ENCODE measurements at places on chromosomes 4 and X. TPM values are rescaled to one million over a fixed set of nuclear protein-coding genes. Genes with fewer than 3 reads are reported as not detected.

DNA sequence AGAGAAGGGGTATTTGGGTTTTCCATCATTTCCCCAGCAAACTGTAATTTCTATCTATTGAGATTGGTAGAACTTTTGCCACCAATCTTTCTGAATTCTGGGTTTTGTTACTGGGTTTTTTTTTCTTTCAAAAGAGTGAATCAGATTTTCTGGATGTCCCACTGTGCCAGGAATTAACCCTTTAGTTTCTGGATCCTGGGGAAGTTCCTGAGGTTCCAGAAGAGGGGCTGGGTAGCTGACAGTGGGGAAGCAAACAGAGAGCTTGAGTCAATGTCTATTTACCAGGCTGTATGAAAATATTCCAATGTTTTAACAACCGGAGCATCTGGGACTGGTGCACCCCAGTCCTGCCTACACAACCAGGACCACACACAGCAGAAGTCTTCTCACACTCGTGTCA, 25.8 kb upstream of the SOD3 start:
- peak overlapping the region; percentile 76 for H3K27ac ChIP-seq
- DNase-seq = no peak
- no peaks in the 10 kb centered on the region for H3K36me3 ChIP-seq
- no peaks in the 10 kb centered on the region for H3K27me3 ChIP-seq
- H3K4me3 ChIP-seq = peak overlapping the region; percentile 4
- peaks cover 58% of the 10 kb centered on the region for H3K4me1 ChIP-seq

DNA sequence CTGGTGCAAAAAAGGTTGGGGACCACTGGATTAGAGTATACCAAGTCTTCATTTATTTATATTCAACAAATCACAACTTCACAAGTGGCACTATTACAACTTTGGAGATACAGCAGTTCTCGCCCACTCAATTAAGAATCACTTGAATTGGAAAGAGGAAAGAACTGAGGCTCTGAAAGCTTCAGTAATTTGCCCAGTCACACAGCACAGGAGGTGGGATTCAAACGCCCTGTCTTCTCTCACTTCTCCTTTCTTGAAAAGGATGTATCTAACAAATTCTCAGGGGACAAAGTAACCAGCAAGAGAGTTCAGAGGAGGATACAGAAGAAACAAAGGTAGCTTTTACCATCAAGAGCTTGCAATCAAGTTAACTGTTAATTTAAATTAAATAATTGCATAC, 12.4 kb downstream of the SMIM14 start:
- no peak overlapping the region for H3K27ac ChIP-seq
- no peaks in the 10 kb centered on the region for H3K27me3 ChIP-seq

GRCh38 chr4:26424838-26425237, 65.4 kb downstream of the CCKAR start:
- no peak overlapping the region for H3K4me3 ChIP-seq
- no peaks in the 10 kb centered on the region for H3K27me3 ChIP-seq
- no peak for DNase-seq
- peaks cover 20% of the 10 kb centered on the region for H3K4me1 ChIP-seq
- H3K27ac ChIP-seq = no peak overlapping the region
- H3K36me3 ChIP-seq = peaks cover 23% of the 10 kb centered on the region

- H3K27me3 ChIP-seq = peaks cover 48% of the 10 kb centered on the region
- H3K27ac ChIP-seq = no peak overlapping the region
- H3K4me1 ChIP-seq = no peaks in the 10 kb centered on the region
- DNase-seq = no peak
- H3K4me3 ChIP-seq = no peak overlapping the region
Observed at GRCh38 chr4:7416745-7417432, 17.8 kb downstream of the PSAPL1 start.

GRCh38 chr4:11196927-11197522, 231.7 kb downstream of the HS3ST1 start:
- H3K27me3 ChIP-seq = no peaks in the 10 kb centered on the region
- H3K4me1 ChIP-seq = no peaks in the 10 kb centered on the region
- H3K27ac ChIP-seq = no peak overlapping the region
- H3K4me3 ChIP-seq = no peak overlapping the region

- H3K4me3 ChIP-seq = no peak overlapping the region
- H3K27ac ChIP-seq = no peak overlapping the region
- H3K4me1 ChIP-seq = no peaks in the 10 kb centered on the region
- H3K36me3 ChIP-seq = no peaks in the 10 kb centered on the region
- no peak for DNase-seq
- no peaks in the 10 kb centered on the region for H3K27me3 ChIP-seq
Observed at GRCh38 chrX:70016513-70016912, 33.2 kb downstream of the AWAT2 start.

GRCh38 chr4:152436384-152436783, 99.5 kb downstream of the FBXW7 start:
- H3K27me3 ChIP-seq = no peaks in the 10 kb centered on the region
- DNase-seq = no peak
- peaks cover 11% of the 10 kb centered on the region for H3K36me3 ChIP-seq
- H3K27ac ChIP-seq = no peak overlapping the region
- H3K4me3 ChIP-seq = no peak overlapping the region

- peaks cover 21% of the 10 kb centered on the region for H3K4me1 ChIP-seq
- peaks cover 10% of the 10 kb centered on the region for H3K36me3 ChIP-seq
- no peak overlapping the region for H3K27ac ChIP-seq
- no peaks in the 10 kb centered on the region for H3K27me3 ChIP-seq
- no peak for DNase-seq
Observed at GRCh38 chrX:134886002-134886596, 104.7 kb upstream of the SMIM10 start.

Gene CDKL2
- 0.20 TPM for total RNA-seq

Gene NKX3-2
- total RNA-seq = 0.11 TPM

Gene CENPVL1
- not detected for total RNA-seq

Gene BEND4
- total RNA-seq = not detected

Data from HFFc6 (cell line).